ENCODE measurements at places on chromosomes 6 and 20. TPM values are rescaled to one million over a fixed set of nuclear protein-coding genes. Genes with fewer than 3 reads are reported as not detected.

Gene RPRD1B
- 34.4 TPM for total RNA-seq

Gene GMNN
- 13.0 TPM for total RNA-seq

Gene FKBP1C
- 0.25 TPM for total RNA-seq

DNA sequence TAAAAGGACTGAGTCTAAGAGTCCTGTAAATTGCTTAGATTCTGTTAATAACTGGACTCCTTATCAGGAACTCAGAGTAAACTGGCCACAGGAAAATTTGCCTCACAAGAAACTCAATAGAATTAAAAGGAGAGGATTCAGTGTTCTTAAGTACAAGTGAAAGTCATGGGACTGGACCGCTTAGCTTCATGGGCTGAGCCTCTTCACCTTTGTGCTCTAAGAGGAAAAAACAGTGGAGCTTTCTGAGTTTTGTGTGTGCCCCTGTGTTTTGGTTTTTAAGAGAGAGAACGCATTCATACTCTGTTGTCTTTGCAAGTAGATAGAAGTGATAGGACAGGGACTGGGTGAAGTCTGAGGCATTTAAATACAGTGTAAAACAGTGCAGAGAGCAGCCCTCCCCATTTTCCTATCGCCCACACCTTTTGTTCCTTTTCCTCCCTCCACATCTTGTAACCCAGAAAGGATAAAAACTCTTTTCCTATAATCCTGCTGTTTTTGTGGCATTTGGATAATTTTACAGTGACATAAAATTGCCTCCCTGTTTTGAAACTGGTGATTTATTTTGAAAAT is 49.6 kb downstream of the FOXO3 start:
- DNase-seq, result no peak

GRCh38 chr20:48287021-48287494 is 501.8 kb upstream of the SULF2 start:
- DNase-seq, result no peak

DNA sequence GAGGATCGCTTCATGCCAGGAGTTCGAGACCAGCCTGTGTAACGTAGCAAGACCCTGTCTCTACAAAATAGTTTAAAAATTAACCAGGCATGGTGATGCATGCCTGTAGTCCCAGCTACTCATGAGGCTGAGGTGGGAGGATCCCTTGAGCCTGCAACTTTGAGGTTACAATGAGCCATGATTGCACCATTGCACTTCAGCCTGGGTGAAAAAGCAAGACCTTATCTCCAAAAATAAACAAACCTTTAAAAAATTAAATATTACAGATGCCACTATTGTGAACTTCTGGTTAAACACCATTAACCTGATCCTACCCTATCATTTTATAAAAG is 116.8 kb downstream of the ARHGAP18 start:
- no peak for DNase-seq

GRCh38 chr6:142349215-142349823 is 47.5 kb downstream of the ADGRG6 start:
- no peak for DNase-seq

GRCh38 chr6:134176264-134176975 is 124.0 kb upstream of the SLC2A12 start:
- DNase-seq, result peak; percentile 63

DNA sequence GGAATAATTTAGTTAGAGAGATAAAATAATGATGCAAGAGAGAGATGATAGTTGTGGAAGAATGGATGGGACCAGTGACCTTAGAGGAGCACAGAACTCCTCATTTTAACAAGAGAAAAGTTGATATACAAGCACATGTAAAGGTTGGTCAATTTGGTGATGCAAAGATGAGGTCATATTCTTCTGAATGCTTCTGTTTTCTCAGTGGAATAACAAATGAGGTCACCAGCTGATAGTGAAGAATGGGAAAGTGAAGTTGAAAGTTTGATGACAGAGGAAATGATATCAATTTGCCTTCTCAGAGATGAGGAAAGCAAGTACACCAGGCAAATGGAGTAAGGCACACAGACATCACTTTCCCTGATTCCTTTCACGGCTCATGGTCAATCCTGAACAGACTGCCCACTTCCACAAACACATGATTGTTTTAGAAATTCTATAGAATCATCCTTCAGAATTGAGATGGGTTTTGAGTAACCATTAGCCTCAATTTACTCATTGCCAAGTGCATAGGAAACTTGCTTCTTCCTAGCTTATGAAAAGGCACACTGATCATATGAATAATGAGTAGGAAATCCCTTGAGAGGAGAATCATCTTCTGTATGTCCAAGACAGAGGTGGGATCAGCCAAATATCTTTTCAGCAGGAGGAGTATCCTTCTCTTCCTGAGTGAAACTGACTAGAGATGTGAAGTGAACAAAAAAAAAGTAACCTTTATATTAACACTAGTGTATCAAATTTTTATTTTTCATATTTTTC is 82.4 kb upstream of the TCF21 start:
- DNase-seq, result no peak

All from kidney (tissue), 22 donors.